Activated T-helper 1 cell treated with anti-CD3 and anti-CD28 coated beads, Interleukin-2, amount 50 U/mL, for 16 hours (primary cell): ENCODE measurements at places on chromosomes 2 and 18.

DNA sequence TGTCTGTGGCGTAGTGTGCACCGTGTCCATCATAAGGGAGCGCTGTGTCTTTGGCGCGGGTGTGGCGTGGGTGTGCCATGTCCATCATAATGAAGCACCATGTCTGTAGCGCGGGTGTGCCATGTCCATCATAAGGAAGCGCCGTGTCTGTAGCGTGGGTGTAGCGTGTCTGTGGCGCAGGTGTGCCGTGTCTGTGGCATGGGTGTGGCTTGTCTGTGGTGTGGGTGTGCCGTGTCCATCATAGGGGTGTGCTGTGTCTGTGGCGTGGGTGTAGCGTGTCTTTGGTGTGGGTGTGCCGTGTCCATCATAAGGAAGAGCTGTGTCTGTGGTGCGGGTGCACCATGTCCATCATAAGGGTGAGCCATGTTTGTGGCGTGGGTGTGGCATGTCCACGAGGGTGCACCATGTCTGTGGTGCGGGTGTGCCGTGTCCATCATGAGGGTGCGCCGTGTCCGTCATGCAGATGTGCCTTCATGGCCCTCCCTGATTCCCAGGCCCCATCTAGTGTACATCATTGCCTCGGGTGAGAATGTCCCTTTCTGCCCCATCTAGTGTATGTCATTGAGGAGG, 275.0 kb downstream of the GBX2 start:
- no peak for DNase-seq

- no peak for DNase-seq
Measured at GRCh38 chr18:65017372-65017760, 733.4 kb upstream of the CDH7 start.

DNA sequence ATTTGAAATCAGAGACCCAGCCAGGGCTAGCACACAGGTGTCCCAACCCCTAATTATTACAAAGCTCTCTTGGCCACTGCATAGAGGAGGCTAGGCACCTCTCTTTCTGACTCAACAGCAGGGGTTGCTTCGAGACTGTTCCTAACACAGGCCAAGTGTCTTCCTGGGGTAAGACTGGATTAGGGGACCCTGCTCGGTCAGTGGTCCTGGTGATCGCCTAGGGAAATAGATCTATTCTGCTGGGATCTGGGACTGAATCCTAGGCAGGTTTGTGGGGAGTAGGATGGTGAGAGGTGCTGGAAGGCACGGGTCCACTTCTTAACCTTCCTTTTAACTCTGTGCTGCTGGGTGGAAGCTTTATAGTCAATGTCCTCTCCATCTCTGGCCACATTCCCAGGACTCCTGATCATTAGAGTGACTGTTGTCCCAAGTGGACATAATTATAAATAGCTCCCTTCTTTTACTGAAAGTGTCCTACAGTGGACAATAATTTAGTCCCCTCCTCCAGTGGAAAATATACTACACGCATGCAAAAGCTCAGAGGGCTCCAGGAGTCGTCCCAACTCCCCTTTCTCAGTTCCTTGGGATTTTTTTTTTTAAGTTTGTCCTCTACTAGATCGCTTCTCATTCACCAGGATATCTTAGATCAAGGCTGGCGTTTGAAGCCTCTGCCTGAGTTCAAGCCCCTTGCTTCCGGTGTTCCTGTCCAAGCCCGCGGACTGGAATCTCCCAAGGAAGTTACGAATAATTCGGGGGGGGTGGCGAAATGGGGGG, 1.3 kb upstream of the TRIB2 start:
- no peak for DNase-seq

DNA sequence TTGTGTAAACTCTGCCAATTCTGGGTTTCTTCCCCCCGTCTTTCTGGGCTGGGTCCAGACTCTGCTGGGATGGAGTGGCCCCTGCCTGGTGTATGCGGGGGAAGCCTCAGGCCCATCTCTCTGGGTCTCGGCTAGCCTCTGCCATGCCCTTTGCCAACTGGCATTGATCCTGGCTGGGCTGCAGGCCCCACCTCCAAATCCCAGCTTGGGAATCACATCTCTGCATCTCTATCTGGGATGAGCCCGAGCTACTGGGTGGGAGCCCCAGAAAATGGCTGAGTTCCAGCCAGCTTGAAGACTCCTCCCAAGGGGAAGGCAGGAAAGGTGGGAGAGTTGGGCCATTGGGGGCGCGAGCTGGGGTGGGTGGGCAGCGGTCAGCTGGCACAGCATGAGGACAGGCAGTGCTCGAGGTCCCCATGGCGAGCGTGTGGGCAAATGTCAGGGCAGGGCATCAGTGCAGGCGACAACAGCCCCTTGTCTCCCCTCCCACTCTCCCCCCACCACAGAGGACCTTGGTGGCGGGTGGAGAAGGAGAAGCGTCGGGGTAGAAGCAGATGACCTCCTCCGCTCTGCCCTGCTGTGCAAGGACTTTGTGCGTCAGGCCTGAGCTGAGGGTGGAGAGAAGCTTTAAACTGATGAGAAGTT, 139.4 kb downstream of the ASB1 start:
- no peak for DNase-seq

- DNase-seq: no peak
Measured at GRCh38 chr2:66888791-66889631, 454.1 kb downstream of the MEIS1 start.

DNA sequence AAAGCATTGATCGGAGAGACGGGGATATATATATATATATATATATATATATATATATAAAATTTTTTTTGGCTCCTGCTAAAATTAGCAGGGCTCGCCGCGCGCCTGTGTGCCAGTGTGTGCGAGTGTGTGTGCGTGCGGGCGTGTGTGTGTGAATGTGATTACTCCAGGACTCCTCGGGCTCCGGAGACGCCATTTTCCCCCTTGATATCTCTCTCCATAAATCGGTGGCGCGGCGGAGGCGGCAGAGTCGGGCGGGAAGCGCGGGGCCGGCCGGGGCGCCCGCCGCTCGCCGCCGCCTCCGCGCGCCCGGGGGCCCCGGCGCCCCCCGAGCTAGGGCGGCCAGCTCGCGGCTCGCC, 795 bp upstream of the SETBP1 start:
- no peak for DNase-seq

DNA sequence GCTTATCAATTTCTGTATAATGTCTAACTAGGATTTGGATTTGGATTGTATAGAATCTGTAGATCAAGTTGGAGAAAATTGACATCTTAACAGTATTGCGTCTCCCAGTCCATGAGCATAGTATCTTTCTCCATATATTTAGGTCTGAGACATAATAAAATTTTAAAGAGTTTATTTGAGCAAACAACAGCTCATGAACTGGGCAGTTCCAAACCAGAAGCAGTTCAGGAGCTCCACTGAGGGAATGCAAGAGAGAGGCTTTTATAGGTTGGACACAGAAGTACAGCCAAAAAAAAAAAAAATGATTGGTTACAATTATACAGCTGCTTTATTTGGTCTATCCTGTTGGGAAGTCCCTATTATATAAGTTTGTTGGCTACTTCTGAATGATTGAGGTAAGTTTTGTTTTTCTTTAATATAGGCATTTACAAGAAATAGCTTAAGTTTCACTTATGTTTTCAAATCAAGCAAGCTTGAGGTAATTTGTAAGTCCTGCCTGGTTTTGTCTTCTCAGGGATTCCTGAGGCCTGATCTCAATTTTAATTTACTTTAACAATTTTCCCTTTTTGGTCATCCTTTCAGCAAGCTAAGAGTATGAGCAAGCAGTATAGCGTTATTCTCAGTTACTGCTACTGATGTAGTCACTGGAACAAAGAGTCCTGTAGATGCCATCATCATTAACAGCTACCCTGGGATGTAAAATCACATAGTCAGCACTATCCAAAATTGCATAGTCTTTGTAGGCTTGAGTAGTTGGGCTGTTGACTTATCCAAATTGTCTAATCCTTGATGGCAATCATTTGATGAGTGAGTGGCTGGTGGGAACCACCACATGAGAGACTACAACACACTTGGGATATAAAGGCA, 27.5 kb upstream of the RUFY4 start:
- DNase-seq: no peak

GRCh38 chr2:60309941-60310660, 243.4 kb downstream of the BCL11A start:
- no peak for DNase-seq

GRCh38 chr2:46036929-46037328, 260.3 kb upstream of the EPAS1 start:
- no peak for DNase-seq

GRCh38 chr2:55524884-55525437, 5.4 kb downstream of the CFAP36 start:
- no peak for DNase-seq

GRCh38 chr2:45606796-45607195, 4.3 kb downstream of the SRBD1 start:
- DNase-seq: no peak

DNA sequence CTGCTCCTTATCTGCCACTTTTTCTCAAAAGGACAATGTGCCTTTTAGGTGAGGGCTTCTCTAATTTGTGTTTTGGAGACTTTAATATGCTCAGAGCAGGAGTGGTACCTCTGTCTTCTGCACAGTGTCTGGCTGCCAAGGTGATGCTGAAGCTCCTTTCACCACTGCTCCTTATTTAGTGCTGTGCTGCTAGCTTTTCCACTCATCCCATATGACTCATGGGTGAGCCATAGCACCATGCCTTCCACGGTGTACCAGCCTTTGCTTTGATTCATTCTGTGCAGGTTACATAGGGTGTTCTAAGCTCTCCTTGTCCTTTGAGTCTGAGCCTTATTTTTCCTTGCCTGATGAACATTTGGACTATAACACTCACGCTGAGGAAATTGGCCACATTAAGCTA, 202.4 kb downstream of the ARL6IP6 start:
- DNase-seq: no peak

- no peak for DNase-seq
Measured at GRCh38 chr18:26956863-26957262, 91.4 kb upstream of the AQP4 start.

DNA sequence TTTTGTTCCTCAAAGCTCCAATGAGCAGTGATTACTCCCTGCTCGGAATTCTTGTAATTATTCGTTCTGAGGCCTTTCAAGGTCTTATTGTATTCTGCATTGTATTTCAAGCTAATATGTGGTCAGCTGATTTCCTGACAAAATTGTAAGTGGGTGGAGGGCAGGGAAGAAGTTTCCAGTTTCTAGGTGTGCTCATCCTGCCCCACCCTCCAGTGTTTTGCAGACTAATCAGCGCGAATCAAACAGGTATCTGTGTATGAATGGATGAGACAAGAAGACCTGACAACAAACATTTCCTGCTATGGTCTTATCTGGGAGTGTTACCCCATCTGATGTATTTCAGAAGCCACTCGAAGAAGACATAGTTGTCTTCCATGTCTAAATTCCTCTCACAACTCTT, 35.3 kb downstream of the MYCN start:
- DNase-seq: no peak

DNA sequence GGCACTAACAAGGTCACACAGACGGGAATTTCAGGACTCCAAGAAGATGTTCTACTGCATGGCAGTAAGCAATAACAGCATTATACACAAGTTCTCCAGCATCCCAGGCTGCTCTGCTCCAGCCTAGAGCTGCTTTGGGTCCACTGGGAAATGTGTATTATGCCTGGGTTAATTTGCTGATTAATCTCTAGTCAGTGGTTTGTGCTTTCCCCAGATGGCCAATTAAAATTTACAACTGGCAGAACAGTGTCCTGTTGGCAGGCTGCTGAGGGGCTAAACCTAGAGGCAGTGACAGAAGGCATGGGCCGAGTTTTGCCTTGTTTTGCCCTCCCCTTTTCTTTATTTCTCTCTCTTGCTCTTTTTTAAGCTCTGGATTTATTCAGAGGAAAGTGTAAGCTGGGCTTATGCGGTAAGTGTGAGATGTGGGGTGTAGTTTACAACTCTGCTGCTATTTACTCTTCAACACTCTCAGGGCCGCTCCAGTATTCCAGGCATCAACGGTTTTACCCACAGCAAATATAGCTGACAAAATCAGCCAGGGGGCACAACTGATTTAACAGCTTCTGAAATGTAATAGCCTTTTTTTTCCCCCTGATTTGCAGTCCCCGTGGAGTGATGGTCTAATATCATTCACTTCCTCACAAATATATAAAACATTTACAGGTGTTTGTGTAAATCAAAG, 348.0 kb downstream of the GPD2 start:
- no peak for DNase-seq

DNA sequence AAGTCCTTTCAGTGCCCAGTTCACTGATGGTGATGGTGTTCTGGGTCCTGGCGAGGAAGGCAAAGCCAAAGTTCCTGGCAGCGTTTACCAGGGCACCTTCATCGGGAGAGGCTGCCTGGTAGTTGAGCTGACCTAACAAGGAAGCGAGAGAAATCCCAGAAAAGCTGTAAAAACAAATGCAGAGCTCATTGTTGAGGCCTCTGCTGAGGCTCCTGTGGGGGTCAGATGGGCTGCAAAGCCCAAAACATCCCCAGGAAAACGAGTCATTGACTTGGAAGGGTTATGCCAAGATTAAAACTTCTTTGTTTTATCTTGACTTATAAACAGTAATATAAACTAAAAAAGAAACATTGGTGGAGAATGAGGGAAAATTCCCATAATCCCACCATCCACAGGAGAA, 53.3 kb upstream of the NARS1 start:
- DNase-seq: no peak

GRCh38 chr18:7844418-7844817, 277.3 kb downstream of the PTPRM start:
- no peak for DNase-seq

- no peak for DNase-seq
Measured at GRCh38 chr18:80253236-80253635, 5.9 kb upstream of the PARD6G start.

- no peak for DNase-seq
Measured at GRCh38 chr18:62236252-62236651, 49.2 kb downstream of the RELCH start.

DNA sequence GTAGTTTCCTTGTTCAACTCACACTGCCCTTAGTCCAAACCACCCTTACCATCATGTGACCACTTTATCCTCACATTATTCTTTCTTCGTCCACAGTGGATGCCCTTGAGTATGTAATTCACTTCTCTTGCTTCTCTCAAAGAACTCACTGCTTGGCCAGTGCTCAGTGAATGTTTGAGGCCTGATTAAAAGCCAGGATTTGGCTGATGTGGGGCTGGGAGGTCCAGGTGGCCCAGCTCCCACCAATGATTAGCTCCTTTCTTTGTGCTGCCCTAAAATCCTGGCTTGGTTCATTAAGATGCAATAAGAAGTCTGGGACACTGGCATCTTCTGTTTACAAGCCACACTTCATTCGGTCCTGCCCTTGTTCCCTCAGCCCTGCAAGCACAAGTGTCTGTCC, 97.8 kb upstream of the CELF4 start:
- no peak for DNase-seq
